Stimulated activated CD8-positive, alpha-beta memory T cell treated with anti-CD3 and anti-CD28 coated beads, Interleukin-4, amount 100 ng/mL, for 4 hours (primary cell): ENCODE measurements at places on chromosomes 16 and 17.

- no peak for DNase-seq
Measured at GRCh38 chr16:414395-415169, 10.9 kb upstream of the RAB11FIP3 start.

DNA sequence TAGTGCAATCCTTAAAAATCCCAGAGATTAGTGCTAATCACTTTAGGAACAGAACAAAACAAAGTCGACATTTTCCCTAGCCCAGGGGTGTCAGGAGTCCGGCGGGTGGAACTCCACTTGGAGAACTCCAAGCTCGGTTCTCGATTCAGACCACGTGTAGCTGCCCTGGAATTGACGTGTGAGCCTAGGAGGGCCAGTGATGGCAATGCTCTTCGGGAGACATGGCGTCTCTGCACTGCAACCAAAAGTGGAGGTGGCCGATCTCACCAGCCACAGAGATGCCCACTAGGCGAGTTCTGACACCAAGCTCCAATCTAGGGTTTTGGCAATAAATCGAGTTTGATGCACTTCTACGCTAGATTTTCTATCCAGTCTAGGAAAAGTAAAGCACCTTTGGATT, 17.6 kb downstream of the MAP1LC3B start:
- DNase-seq, result no peak

GRCh38 chr17:28317966-28318758, 838 bp upstream of the TMEM97 start:
- no peak for DNase-seq

- no peak for DNase-seq
Measured at GRCh38 chr17:81479175-81480071, 33.2 kb downstream of the ACTG1 start.

GRCh38 chr16:66746682-66747081, 4.7 kb downstream of the DYNC1LI2 start:
- DNase-seq, result no peak

- no peak for DNase-seq
Measured at GRCh38 chr17:40307740-40308239, 1.2 kb upstream of the RARA start.
